ENCODE measurements at places on chromosomes 4 and X.
A peak's percentile ranks its signal among the peaks of the same experiment; 100 is the strongest.

GRCh38 chr4:156374894-156375293, 421.2 kb upstream of the CTSO start:
- no peak for DNase-seq

DNA sequence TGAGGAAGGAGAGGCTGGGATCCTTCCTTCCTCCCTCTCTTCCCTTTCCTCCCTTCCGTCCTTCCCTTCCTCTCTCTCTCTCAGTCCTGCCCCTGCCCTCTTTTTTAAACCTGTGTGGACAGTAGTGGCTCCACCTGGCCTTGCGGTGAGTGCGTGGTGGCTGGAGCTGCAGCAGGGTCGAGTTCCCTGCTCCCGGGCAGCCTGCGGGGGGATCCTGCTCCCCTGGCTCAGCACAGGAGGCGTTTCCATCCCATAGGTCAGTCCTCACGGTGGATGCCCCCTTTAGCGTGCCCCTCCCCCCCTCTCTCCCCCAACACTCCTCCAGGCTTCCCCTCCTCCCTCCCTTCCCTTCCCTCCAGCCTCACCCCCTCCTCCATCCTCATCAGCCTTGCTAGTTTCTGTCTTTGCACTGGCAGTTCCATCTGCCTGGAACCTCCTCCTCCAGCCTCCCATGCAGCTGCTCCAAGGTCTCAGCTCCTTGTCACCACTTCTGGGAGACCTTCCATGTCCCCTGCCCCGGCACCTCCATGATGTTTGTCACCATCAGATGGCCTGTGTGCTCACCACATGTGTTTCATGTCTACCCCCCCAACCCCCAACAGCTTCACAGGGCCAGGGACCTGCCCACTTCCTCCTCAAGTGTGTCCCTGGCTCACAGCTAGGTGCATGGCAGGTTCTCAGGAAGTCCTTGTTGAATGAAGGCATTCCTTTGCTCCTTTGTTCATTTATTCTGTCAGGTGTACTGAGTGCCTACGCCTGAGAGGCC, 68.4 kb downstream of the PSAPL1 start:
- no peak for DNase-seq

- no peak for DNase-seq
These were observed 53.5 kb upstream of the SOD3 start for GRCh38 chr4:24741910-24742309.

DNA sequence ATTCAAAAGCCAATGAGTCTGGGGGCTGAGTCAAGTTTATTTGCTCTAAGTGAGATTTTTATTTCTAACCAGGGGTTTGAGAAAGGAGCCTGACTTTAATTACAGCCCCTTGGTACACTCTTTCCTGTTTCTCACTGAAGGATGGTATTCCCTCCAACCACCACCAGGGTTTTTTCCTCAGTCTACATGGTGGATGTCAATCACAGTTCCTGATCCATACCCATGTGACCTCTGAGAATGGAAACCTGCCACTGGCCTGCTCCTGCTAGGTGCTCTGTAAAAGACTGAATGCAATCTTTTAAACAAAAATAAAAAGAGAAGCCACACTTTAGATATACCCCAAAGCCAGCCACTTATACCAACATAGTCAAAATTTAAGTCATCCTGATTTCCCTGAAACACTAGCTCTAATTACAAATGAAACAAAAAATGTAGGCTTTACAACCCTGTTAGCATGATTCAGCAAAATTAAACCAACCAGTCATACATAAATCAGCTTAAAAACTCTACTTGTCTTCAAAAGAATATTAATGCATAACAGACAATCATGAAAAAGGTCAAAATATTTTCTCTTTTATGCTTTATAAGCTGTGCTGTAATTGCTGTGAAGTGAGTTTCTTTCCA, 112.1 kb upstream of the NWD2 start:
- DNase-seq: peak; percentile 5

- DNase-seq: peak; percentile 97
These were observed at the start of gene S100P for GRCh38 chr4:6693231-6694176. Gene S100P (plus strand): TSS chr4:6693878. CDS start chr4:6693933, 55 bp downstream.

- DNase-seq: no peak
These were observed 463.0 kb upstream of the GALNT7 start for GRCh38 chr4:172705565-172705964.

GRCh38 chr4:87840149-87840548, 7.4 kb downstream of the MEPE start:
- no peak for DNase-seq

- no peak for DNase-seq
These were observed 74.8 kb downstream of the WWC2 start for GRCh38 chr4:183173580-183174526.

GRCh38 chr4:16588651-16589050, 309.8 kb downstream of the LDB2 start:
- no peak for DNase-seq

- DNase-seq: no peak
These were observed 11.8 kb upstream of the LCORL start for GRCh38 chr4:18033111-18034085.

DNA sequence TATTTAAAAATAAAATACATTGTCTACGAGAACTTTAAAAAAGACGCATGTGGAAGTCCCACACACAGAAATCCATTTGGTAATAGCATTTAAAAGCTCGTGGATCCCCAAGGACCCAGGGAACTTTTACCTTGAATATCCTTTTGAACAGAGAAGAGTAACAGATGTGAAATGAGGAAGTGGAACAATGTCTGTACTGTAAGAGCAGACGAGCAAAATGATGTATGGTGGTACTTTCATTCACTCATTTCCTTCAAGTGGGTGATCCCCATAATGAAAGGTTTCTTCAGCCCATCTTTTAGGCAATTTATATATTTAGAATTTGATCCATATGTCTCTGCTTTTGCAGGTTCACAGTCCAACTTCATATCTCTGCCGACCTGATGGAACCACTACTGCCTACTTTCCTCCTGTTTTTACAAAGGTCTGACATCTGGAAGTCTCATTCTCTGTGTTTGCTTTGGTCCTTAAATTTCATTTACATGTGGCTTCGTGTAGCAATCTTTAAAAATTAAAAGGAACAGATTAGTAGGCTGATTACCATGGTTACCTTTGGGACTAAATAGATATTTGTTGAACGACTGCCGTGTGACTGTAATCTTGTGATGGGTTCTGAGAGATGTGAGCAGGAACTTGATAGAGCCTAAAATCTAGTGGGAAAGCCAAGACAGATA, 188.4 kb downstream of the PALLD start:
- DNase-seq: no peak

DNA sequence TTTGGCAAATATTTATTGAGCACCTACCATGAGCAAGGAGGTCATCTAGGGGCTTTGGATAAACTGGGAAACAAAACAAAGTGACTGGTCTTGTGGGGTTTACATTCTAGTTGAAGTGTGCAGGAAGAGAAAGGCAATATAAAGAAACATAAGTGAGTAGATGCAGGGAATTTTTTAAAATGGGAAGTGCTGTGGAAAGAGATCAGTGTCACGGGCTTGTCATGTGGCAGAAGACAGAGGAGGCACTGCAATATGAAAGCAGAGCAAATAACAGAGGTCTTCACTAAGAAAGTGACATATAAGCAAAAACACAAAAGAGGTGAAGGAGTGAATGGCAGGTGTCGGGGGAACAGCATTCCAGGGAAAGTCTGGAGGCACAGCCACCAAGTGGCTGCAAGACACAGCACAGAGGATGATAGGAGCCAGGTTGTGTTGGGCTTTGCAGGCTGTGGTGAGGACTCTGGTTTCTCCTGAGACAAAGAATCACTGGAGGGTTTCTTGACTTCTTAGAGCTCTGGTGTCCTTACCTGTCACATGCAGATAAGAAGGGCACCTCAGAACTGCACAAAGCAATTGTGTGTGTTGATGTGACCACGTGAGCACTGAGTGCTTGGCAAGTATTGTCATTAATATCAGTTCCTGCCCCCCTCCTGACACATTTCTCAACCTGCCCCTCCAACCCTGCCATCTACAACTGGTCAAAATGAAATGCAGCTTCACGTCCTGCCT, 143.5 kb downstream of the TSPAN5 start:
- DNase-seq: no peak

All from HT-29 (cell line).